ENCODE measurements at places on chromosomes 7 and 10. TPM values are rescaled to one million over a fixed set of nuclear protein-coding genes. Genes with fewer than 3 reads are reported as not detected.
A peak's percentile ranks its signal among the peaks of the same experiment; 100 is the strongest.

GRCh38 chr10:29881336-29881771 is 178.0 kb downstream of the JCAD start:
- DNase-seq: peak; percentile 83

Gene PLEKHS1
- not detected for total RNA-seq

GRCh38 chr10:111956841-111957240 is 226.7 kb downstream of the GPAM start:
- DNase-seq: no peak

Gene MYOF
- total RNA-seq: 182 TPM

- no peak for DNase-seq
Measured at GRCh38 chr7:607938-608337, 88.3 kb upstream of the PDGFA start.

DNA sequence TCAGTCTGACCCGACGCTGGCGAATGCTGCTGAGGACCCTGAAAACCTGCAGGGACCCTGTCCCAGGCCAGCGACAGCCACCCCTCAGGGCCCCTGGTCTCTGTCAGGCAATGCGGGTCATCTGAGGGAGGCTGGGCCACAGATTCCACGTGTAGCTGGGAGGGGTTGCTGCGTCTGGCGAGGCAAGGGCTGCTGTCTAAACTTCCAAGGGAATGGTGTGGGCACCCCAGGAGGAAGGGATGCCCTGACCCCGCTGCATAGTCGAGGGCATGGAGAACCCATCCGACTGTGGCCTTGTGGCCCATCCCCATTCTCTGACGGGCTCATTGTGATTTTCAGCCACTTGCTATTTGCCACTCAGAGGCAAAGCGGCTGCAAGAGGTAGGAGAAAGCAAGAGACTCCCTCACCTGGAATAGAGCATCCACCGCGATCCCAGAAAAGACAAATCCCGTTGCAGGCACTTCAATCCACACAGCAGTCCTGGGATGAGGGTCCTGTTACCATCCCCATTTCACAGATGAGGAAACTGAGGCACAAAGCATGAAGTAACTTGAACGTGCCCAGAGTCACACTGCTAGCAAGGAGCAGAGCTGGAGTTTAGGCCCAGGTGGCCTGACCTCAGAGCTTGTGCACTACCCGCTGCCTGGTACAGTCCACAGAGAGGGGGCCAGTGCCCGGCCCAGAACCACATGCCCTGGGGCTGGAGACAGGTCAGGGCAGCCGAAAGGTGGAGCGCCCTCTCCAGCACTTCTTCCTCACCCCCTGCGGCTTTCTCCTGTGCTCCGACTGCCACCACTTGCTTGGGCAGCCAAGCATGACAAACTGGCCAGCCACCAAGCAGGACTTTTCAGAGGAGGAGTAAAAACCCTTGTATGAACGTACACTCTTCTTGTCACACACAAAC is 163.8 kb upstream of the KLF14 start:
- no peak for DNase-seq

Gene HECW1
- not detected for total RNA-seq

Gene LIPF
- total RNA-seq: not detected

Gene HTRA1
- 276 TPM for total RNA-seq

GRCh38 chr10:75186310-75186709 is 24.3 kb upstream of the VDAC2 start:
- no peak for DNase-seq

- DNase-seq: no peak
Measured at GRCh38 chr7:25787336-25787735, 364.7 kb upstream of the NFE2L3 start.

GRCh38 chr10:24664991-24665390 is 58.7 kb downstream of the ARHGAP21 start:
- DNase-seq: no peak

DNA sequence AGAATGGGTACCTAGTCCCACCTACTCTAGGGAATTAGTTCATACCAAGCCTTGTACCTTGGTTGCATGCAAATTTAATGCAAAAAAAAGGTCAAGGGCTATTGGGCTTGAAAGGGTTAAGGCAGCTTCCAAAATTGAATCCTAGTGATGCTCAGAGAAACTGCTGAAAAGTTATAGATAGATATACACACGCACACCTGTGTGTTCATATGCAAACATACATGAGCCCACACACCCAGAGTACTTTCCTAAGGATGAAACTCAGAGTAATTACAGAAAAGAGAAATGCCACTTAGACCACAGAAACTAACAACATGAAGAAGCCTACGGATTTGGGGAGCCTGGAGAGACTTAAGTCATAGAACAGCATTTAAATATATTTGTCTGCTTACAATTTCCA is 1.5 kb downstream of the SLC25A13 start:
- DNase-seq: no peak

Gene SPACDR
- not detected for total RNA-seq

Gene ECHDC3
- total RNA-seq: 8.1 TPM

DNA sequence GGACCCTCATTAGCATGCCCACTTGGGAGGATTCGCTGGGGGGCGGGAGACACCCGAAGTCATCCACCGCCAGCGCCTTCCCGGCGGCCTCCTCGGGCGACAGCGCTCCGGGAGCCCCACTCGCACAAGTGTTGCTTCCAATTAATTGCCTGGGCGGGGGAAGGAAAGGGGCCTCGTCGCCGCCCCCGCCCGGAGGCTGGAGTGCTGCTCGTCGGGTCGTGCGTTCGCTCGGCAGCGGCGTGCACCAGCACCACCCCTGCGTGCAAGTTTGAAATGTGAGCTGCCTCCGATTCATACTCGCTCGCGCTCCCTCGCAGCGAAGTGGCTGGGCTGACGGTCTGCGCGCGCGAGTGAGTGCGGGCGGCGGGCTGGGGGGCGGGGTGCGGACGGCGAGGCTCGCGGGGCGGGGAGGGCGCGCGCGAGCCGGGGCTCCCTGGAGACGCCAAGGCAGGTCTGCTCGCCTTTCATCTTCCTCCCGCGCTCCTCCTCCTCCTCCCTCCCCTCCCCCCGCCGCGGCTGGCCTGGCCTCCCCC is 104.6 kb upstream of the PPIF start:
- peak; percentile 89 for DNase-seq

- DNase-seq: no peak
Measured at GRCh38 chr7:132292803-132293202, 283.5 kb downstream of the PLXNA4 start.

DNA sequence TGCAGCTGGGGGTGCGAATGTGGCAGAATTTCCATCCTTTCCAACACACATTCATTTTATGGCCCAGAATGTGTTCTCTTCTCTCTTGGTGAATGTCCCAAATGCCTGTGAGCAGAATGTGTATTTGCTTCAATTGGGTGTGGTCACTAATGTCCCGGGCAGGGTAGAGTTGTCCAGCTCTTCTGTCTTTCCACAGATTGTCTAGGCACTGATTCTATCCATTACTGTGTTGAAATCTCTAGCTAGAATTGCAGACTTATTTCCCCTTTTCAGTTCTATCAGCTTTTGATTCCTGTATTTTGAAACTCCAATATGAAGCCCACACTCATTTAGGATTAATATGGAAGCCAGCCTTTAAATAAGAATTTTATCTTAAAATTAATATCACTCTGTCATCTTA is 14.0 kb upstream of the AKR1E2 start:
- DNase-seq: no peak

Gene C7orf57
- not detected for total RNA-seq

DNA sequence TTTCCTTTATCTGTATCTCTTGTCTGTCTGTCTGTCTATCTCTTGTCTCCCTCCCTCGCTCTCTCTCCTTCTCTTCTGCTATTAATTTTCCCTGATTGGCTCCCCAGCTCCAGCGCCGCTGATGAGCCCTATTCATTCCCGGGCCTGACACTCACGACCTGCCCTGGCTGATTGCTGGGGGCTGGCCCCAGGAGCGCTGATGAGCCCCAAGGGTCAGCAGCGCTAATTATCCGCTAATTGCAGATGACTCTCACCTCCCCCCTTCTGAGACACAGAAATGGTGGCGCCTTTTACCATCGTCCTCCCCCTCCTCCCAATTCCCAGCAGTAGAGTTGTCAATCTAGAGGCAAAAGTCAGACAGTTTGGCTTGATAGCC is 1.3 kb upstream of the GBX1 start:
- no peak for DNase-seq

Gene CLIP2
- total RNA-seq: 26.6 TPM

DNA sequence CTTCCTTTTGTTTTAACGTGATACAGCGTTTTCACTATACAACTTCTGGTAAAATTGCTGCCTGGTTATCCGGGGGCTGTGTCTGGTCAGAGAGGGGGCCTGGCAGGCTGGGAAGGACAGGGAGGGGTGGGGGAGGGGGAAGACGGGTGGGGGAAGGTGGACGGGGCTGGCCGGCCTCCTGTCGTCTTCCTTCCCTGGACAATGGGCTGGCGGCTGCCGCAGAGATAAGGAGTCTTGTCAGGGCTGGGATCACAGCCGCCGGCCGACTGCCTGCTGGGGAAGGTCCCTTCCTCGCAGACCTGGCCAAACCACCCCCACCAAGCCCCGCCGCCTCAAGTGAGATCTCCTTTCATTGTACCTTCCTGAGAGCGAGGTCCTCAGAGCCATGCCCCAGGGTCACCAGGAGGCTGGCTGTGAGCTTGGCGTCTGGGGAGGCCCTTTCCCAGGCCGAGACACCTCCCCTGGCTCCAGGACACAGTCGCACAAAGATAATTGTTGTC is 151.2 kb upstream of the TNRC18 start:
- peak; percentile 83 for DNase-seq

- DNase-seq: no peak
Measured at GRCh38 chr10:17255512-17255911, 27.5 kb downstream of the VIM start.

Gene PRF1
- 5.2 TPM for total RNA-seq

DNA sequence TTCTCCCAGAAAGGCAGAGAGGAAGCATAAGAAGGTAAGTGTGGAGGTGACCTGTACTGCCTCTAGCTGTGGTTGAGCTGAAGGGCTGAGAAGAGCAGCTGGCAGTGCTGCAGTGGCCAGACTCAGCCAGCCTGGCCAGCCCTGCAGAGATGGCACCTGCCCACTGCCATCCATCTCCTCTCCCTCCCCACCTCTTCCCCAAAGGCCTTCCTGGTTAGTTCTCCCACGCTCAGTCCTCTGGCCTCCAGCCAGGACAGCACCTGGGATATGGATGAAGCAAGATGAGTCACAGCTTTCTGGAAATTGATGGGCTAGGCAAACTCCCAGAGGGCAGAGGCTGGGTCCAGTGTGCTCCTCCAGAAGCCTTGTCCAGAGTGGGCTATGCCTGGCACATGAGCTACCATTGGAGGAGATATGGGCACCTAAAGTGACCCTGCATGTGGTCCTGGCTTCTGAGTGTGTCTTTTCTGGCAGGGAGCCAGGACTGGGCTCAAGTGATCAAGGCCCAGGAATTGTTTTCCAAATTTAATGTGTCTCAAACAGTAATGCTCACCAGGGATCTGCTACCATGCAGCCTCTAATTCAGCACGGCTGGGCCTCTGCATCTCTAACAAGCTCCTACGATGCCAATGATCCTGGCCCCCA is 81.0 kb upstream of the CACUL1 start:
- DNase-seq: no peak

DNA sequence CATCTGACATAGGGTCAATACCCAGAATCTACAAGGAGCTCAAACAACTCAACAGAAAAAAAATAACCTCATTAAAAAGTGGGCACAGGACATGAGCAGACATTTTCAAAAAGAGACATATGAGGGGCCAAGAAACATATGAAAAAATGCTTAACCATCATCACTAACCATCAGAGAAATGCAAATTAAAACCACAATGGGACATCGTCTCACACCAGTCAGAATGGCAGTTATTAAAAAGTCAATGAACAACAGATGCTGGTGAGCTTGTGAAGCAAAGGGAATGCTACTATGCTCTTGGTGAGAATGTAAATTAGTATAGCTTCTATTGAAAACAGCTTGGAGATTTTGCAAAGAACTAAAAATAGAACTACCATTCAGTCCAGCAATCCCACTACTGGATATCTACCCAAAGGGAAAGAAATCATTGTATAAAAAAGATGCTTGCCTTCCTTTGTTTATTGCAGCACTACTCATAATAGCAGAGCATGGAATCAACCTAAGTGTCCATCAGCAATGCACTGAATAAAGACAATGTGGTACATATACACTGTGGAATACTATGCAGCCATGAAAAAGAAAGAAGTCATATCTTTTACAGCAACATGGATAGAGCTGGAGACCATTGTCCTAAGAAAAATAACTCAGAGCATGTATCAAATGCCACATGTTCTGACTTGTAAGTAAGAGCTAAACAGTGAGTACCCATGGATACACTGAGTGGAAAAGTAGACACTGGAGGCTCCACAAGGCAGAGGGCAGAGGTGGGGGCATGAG is 139.8 kb downstream of the ADARB2 start:
- no peak for DNase-seq
